ENCODE measurements at places on chromosomes 1 and 21. TPM values are rescaled to one million over a fixed set of nuclear protein-coding genes. Genes with fewer than 3 reads are reported as not detected.

GRCh38 chr1:25754470-25755181 lies 45.4 kb upstream of the SELENON start:
- DNase-seq, result no peak

The GJB3 gene
- not detected for total RNA-seq

- no peak for DNase-seq
Observed at GRCh38 chr1:106173101-106173500, 883.4 kb upstream of the PRMT6 start.

The LRRC38 gene
- total RNA-seq, result not detected

- no peak for DNase-seq
Observed at GRCh38 chr21:45113543-45113942, 39.2 kb downstream of the ADARB1 start.

DNA sequence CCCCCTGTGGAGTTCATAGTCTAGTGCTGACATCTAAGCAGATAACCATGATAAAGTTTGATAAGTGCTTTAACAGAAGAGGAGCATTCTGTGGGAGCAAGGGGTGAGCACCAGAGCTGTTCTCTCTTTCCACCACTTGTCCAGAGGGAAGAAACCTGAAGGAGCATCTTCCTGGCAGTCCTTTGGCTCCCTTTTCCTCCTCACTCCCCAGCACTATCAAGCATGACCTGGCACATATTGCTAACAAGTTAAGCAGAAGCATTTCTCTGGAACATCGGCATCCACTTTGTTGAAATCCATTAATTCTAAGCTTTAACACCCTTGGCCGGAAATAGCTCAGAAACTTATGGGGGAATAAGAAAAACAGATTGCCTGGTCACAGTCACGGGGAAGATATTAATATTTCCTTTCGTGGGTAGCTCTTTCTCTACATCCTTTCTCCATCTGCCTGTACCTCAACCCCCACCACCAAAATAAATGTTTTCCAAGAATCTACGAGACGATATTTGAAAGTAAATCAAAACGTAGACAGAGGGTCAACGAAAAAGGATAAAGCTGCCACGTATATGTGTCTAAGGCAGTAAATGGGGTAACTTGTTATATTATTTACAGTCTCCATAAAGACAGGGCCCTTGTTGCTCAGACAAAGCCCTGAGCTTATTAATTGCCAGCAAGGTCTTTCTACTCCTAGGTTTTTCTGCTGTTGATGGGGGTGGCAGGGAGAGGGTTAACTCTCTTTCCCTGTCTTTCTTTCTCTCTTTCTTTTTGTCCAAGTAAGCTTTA lies 351.4 kb downstream of the NUF2 start:
- DNase-seq, result no peak

The GUCA2A gene
- not detected for total RNA-seq

DNA sequence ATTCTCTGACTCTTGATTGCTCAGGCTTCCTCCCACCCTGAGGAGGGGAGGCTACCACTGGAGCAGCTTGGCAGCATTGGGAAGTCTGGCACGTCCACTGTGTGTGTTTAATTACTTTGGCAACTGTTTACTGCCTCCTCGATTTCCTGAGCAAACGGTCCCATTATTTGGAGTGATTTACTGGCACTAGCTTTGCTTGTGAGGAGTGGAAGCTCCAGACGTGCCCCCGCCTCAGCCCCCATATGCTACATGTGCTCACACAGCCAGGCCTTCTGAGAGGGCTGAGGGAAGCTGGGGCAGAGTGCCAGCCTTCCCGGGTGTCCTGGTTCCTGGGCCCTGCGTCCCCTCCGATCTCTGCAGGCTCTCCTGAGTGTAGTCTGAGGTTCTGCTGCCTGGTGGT lies 306.2 kb downstream of the PTPRU start:
- DNase-seq, result peak; percentile 58

DNA sequence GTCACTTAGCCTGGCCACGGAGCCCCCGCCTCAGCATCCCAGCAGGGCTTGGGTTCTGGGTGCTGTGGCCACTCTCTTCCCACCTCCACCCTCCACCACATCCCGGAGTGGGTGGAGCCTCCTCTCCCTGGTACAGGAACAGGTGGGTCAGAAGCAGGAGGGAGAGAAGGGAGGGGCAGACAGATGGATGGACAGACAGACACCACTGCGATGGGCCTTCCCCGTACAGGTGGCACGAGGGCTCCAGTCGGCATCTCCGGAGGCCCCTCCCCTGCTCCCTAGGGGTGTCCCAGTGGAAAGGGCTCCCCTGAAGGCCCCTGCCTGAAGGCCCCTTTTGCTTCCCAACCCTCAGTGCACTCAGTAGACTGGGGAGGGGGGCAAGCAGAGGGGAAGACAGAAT lies 96.9 kb upstream of the TARDBP start:
- DNase-seq, result no peak

DNA sequence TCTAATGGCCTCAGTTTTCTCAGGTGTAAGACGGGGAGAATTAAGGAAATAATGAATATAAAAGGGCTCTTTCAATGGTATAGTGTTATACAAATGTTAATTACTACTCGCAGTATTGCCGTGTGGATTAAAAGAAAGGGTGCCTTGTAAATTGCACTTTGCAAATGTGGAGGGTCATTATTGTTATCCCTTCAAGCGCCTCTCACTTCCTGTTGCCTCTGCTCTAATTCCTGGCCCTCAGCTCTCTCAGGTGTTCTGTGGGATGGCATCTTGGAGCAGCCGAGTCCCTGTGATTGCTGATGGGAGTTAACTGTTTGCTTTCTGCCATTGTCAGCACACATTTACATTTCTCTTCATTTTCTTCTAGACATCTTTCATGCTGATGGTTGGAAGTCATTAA lies 7.1 kb upstream of the S100A11 start:
- no peak for DNase-seq

DNA sequence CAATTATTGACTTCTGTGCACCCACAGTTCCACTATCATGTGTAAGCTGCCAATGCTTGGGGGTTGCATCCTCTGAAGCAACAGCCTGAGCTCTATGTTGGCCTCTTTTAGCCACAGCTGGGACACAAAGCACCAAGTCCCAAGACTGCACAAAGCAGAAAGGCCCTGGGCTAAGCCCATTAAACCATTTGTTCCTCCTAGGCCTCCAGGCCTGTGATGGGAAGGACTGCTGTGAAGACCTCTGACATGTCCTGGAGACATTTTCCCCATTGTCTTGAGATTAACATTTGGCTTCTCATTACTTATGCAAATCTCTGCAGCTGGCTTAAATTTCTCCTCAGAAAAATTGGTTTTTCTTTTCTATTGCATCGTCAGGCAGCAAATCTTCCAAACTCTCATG lies 123.7 kb upstream of the DEPDC1 start:
- no peak for DNase-seq

GRCh38 chr21:30444204-30444603 lies 4.1 kb downstream of the KRTAP15-1 start:
- no peak for DNase-seq

The RGS13 gene
- 0.36 TPM for total RNA-seq

The LCE2A gene
- total RNA-seq, result not detected

GRCh38 chr1:5651964-5652821 lies 340.0 kb downstream of the NPHP4 start:
- no peak for DNase-seq

DNA sequence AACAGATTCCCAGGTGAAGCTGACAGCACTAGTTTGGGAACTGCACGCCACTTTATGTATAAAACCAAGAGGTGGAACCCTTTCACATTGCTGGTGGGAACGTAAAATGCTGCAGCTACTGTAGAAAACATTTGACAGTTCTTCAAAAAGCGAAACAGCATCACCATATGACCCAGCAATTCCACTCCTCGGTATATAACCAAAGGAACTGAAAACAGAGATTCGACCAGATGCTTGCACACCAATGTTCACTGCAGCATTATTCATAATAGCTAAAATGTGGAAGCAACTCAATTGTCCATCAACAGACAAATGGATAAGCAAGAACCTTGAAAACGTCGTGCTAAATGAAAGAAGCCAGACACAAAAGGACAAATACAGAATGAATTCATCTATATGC lies 17.5 kb downstream of the RSPH1 start:
- DNase-seq, result no peak

The TCHHL1 gene
- total RNA-seq, result not detected
